ENCODE measurements at places on chromosomes 5 and 9.

GRCh38 chr9:121892706-121893105 is 200.4 kb downstream of the TTLL11 start:
- no peak for DNase-seq

- no peak for DNase-seq
Observed at GRCh38 chr9:38192731-38193265, 123.8 kb upstream of the SHB start.

DNA sequence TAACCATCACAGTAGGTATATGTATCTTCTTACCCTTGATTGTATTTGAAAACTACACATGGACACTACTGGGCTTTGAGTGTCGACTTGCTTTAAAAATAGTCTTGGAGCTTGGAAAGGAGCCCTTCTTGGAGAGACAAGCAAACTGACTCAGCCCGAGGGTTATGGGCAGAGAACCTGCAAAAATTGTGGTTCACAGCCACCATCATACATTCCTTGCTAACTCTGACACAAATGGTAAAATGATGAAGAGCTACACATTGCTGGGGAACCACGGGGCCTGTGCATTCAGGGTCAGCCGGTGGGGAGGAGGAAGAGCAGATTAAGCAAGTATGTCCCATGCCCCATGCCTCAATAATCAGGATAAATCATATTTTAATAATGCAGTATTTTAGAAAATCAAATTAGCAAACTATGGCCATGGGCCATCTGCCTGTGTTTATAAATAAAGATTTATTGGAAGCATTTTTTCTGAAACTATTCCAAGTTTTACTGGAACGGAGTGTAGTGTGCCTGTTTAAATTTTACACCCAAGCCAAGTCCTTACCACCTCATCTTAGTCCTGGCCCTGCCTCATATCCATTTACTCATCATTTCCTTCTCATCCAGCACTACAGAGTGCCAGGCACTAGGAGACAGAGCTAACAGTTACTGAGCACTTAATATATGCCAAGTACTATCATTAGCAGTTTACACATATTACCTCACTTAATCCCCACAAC is 195.7 kb downstream of the PALM2AKAP2 start:
- no peak for DNase-seq

- no peak for DNase-seq
Observed at GRCh38 chr9:112446526-112446925, 40.1 kb upstream of the KIAA1958 start.

GRCh38 chr9:114165407-114166102 is 10.2 kb downstream of the COL27A1 start:
- no peak for DNase-seq

DNA sequence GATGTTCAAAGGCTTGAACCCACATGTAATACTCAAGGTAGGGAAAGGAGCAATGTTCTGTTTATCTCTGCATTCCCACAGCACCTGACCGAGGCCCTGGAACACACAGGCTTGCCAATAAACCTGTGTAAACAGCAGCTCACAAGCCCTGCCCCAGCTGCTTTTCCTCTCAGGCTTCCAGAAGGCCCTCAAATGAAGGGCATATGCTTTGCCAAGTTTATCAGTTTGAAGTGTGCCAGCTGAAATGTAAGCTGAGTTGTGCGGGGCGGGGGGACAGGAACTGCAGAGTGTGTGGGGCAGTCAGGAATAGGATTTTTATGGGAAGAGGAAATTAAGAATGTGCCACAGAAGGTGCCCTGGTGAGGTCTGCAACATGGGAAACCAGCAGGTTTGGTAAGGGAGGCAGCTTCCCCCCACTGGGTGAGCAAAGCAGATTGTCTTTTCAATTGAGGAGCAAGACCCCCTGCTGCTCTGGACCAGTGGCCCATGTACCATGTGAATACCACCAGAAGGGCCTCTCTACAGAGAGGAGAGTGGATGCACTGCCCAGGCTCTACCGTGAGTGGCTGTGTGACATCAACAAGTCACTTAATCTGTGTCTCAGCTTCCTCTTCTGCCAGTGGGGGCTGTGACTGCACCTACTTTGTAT is 194.8 kb downstream of the SPOCK1 start:
- no peak for DNase-seq

DNA sequence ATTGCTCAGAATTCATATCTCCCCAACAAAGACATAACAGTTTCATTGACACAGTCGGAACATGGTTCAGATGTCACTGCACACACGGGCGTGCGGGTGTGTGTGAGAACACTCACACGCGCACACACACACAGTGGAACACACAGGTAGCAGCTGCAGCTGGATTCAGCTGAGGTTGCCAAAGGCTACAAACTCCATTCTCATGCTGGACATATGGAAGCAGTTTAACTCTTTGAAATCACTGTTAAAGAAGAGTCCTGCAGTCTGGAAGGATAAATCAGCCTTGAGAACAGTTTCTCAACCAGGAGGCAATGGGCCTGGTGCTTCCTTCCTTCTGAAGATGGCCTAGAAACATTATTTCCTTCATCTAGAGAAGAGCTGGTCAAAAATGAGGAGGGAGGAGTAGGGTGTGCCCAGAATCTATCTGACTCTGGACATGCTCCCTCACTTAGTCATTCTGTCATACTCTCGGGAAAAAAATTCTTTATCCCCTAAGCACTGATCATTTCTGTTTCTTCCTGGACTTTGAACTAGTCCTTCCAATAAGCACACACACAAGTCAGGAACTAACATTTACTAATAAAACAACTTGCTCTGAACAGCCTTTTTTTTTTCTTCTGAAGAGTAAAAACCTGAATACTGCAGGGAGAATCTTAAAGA is 160.6 kb downstream of the ZDHHC21 start:
- DNase-seq: no peak

DNA sequence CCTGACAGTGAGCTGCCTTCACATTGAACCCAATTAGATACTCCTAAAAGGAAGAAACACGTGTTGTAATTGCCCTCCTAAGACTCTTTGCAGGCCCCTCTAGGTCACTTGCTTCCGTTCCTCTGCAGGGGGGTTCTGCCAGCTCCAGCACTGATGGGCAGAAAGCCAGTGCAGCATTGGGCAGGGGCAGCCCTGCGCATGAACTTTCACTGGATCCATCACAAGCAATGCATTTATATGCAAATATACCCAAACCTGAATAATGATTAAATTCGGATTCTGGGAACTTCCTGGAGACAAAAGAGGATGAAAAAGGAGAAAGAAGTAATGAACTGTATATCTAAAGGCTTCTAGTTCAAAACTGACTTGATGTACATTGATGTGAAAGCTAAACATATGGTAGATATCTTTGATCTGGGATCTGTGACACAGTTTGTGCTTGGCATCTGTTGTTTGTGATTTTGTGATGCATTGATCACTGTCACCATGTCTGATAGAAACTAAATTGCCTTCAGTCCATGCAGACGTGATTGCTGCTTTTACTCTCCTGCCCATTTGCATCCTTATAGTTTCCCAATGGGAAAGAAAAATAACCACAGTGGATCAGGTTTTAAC is 313.4 kb downstream of the DEPDC1B start:
- DNase-seq: no peak

GRCh38 chr9:94866770-94867169 is 140.3 kb downstream of the AOPEP start:
- no peak for DNase-seq

All from NCI-H2227 treated with DMSO at 0.1 percent for 48 hours (cell line).